ENCODE measurements at places on chromosomes 3 and 15.

DNA sequence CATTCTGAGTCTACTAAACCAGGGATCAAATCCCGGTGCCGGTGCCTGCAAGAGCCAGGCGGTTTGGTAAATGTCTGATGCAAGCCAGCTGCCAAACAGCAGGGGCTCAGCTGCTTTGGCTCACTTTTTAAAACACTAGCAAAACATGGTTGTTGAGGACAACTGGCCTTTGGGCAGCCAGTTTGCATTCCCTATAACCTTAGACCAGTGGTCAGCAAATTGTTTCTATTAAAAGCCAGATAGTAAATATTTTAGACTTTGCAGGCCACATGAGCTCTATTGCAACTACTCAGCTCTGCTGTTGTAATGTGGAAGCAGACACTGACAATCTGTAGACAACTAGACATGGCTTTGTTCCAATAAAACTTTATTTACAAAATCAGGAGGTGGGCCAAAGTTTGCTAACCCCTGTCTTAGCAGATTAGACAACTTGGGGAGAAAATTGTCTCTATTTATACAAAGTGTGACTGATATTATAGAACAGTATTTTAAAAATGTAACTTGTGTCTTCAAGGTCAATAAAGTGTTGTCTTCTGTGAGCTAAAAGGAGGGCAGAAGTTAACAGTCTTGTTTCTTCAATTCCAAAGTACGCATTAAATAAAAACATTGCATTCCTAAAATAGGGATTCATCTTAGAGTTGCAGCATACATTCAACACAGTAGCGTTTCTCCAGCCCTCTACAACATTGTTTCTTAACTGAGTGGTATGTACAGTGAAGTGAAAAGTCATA lies 67.6 kb downstream of the SSUH2 start:
- DNase-seq, result no peak

GRCh38 chr15:71547011-71547410 lies 263.3 kb upstream of the NR2E3 start:
- DNase-seq, result no peak

GRCh38 chr3:124364317-124365020 lies 365.8 kb upstream of the UMPS start:
- DNase-seq, result no peak

DNA sequence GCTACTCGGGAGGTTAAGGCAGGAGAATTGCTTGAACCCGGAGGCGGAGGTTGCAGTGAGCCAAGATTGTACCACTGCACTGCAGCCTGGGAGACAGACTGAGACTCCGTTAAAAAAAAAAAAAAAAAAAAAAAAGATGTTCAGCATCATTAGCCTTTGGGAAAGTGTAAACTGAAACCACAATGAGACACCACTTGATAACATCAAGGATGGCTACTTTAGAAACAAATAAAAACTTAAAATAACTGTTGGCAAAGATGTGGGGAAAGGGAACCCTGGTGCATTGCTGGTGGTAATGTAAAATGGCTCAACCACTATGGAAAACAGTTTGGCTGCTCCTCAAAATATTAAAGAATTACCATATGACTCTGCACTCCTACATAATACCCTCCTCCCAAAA lies 1.9 kb downstream of the LEO1 start:
- no peak for DNase-seq

GRCh38 chr3:4507024-4507596 lies 14.0 kb downstream of the ITPR1 start:
- DNase-seq, result no peak

DNA sequence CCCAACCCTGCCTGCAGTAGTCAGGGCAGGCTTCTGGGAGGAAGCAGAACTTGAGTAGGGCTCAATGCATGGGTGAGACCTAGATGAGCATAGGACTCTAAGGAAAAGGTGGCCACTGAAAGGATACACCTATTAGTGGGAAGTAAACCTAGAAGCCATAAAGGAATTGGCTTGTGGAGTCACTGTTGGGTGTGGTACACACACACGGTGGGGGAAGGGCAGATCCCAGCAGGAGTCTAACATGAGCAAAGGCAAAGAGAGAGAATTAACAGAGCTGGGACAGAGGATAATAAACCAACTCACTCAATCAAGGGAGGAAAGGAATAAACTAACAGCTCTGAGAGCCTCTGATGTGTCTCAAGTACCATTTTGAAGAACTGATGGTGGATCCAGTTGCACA lies 23.1 kb downstream of the DAPK2 start:
- DNase-seq, result no peak

- no peak for DNase-seq
Observed at GRCh38 chr3:129954514-129954913, 20.0 kb upstream of the TRH start.

GRCh38 chr3:42749753-42750231 lies 23.3 kb downstream of the CCDC13 start:
- no peak for DNase-seq
